ENCODE measurements at places on chromosomes 6 and 20.

- no peak for DNase-seq
These were observed 98.7 kb downstream of the SHLD1 start for GRCh38 chr20:5848711-5849505.

DNA sequence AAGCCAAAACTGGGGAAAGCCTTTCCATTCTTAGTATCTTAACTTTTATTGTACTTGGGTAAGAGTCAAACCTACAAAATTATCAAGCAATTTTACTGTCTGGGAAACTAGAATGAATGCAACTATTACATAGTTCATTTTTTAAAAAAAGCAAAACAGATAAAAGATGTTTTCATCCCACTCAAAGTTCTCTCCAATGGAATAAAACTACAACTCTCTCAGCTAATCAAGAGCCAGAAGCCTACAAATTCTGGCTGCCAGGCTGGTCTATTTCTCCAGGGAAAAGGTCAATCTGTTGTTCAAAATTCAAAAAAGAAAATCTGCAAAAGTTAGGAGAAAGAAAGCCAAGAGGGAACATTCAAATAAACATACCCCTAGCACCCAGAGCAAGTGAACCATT, 56.2 kb downstream of the COL12A1 start:
- DNase-seq = no peak

GRCh38 chr6:15854826-15855710, 192.2 kb upstream of the DTNBP1 start:
- DNase-seq = no peak

- DNase-seq = no peak
These were observed 459.7 kb upstream of the HTR1E start for GRCh38 chr6:86477500-86478148.

DNA sequence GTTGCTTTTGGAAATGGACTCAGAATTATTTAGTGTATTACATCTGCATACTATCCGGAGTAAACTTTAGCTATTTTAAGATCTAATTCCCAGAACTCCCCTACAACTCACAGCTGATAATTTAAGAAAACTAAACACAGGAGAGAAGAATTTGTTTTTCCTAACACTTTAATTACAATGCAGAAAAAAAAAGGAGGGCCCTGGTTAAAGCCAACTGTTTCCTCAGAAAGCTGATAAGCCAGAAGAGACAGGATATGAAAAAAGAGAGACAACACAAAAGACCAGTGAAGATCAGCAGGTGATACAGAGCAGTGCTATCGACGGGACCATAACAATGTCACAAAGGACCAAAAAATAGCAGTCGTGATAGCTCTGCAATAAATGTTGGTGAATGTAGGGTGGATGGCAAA, 5.8 kb downstream of the IFNGR1 start:
- no peak for DNase-seq

- DNase-seq = no peak
These were observed 23.0 kb upstream of the NAA20 start for GRCh38 chr20:19993958-19994669.

- DNase-seq = no peak
These were observed 93.7 kb downstream of the TIAM2 start for GRCh38 chr6:155088856-155089255.

DNA sequence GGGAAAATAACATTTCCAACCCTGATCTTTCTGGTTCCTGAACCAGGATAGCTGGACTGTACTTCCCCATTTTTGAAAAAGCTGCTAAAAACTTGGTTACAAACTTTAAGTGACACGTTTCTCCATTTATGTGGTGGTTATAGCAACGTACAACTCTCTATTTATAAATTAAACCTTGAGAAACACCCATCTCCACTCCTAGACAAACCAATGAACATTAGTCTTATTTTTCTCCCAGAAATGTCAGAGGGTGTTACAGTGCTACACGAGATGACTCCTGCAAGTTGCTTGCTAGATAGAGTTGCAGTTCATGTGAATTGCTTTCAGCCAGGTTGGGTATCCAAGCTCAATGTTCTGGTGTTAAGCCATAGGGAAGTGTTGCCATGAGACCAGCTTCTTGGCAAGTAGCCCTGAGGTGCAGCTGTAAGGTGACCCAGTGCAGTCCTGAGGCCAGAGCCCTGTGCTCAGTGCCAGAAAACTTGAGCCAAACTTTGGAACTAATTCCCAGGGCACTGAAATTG, 51.3 kb upstream of the REV3L start:
- no peak for DNase-seq

GRCh38 chr6:145406783-145407182, 328.5 kb downstream of the EPM2A start:
- DNase-seq = no peak

DNA sequence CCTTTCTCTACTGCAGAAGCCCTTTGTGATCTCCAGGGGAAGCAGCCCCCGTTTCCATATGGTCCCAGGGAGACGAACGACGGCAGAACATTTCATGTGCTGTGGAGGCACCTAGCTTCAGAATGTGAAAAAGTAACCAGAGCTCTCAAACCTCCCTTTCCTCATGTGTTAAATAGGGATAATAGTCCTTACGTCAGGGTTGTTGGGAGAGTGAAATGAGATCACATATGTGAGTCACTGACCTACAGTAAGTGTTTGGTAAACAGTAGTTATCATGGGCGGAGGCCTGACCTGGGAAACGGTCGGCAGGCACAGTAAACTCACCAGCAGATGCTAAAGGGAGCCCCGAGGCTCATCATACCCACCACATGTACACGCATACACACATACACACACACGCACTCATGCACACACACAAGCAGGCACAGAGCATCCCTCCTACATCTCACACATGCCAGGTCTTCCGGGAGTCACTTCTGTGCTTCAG, 89.7 kb downstream of the LY86 start:
- DNase-seq = no peak

GRCh38 chr6:158672726-158673125, 22.9 kb downstream of the SYTL3 start:
- no peak for DNase-seq

DNA sequence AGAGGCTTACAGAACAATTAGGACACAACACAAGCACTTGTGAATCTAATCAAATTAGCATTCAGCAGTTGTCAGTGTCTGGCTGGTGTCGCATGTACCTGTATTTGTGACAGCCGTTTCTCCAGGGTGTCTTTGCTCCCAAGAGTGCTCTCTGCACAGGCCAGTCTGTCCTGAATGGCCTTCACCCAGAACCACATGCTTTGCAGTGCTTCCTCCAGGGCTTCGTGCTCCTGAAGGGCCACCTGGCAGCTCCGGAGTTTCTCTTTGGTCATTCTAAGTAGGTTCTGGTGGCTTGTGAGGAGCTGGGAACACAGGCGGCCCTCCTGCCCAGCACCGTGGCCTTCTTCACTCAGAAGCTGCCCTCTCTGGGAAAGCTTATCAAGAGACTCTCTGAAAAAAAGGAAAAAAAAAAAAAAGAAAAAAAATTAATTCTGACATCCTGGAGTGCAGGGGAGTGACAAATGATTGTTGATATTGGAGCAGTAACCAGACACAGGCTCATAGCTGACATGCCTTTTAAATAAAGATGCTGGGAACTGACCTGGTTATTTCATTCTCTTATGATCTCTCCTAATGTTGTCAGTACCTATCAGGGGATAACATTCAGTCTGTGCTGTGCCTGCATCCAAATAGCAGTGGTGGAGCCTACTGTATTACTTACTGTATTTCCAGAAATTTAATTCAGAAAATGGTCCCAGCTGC, 245.8 kb downstream of the SYNE1 start:
- peak; percentile 16 for DNase-seq

- DNase-seq = no peak
These were observed 124.9 kb downstream of the KLHL32 start for GRCh38 chr6:97049253-97050011.

DNA sequence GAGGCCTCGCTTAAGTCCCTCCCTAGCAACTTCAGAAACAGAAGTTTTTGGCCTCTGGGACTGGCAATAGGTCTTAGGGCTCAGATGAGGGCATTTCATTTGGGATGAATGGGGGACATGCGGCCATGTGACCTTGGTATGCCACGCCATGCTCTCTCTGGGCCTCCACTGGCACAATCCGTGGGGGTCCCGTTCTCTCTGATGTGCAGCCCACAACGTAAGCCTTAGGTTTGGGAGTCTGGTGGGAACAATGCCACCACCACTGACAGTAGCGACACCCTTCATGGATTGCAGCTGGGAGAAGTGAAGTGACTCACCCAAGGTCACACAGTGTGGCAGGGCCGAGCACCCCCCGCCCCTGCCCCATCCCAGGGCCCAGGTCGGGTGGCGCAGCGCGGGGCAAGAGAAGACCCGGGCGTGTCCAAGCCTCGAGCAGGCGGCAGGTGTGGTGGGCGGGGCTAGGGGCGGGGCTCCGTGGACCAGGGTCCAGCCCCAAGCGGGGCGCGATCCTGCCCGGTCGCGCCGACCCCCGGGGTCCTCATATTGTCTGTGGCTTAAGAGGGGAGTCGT, 864 bp upstream of the CEBPB start:
- DNase-seq = peak; percentile 63

- DNase-seq = no peak
These were observed 157.6 kb upstream of the INSM1 start for GRCh38 chr20:20210327-20210726.

- no peak for DNase-seq
These were observed 35.5 kb upstream of the HSF2 start for GRCh38 chr6:122363769-122364483.

GRCh38 chr6:88137915-88138314, 28.2 kb downstream of the CNR1 start:
- DNase-seq = no peak

DNA sequence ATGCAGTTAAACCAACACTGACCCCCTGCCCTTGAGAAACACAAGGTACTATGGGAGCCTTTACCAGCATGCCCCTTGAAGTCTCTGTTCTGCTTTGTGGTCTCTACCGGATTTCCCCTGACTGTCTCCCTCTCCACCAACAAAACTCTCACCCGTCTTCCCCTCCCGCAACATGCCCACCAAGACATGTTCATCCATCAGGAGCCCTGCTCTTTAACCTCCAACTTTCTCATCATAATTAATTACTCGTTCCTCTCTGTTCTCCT, 1.1 kb downstream of the ZNF165 start:
- no peak for DNase-seq

DNA sequence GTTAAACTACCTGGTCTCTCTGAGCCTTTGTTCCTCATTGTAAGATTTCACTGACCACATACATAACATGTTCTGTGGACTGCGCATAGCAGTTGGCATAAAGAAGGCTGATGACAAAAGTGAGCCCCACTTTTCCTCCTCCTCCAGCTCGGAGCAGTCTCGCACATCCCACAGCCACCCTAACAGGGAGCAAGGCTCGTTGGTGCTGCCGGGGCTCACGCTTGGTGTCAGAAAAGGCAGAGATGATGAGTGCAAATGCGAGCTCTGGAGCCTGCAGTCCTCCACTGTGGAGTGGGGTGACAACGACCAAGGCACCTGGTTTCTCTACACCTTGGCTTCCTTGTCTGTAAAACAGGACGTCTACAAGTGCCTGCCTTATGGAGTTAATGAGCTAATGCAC, 9.7 kb downstream of the TGM3 start:
- no peak for DNase-seq

Measured in upper lobe of left lung (tissue), 6 donors.